ENCODE measurements at places on chromosomes 2 and 18. TPM values are rescaled to one million over a fixed set of nuclear protein-coding genes. Genes with fewer than 3 reads are reported as not detected.

ZSWIM2 gene
- not detected for total RNA-seq

SPATS2L gene
- 75.7 TPM for total RNA-seq

TMEM214 gene
- 20.1 TPM for total RNA-seq

VAMP5 gene
- 201 TPM for total RNA-seq

ALPP gene
- total RNA-seq = not detected

GALNT13 gene
- not detected for total RNA-seq

BCL11A gene
- total RNA-seq = 0.13 TPM

CNRIP1 gene
- 78.7 TPM for total RNA-seq

M1AP gene
- not detected for total RNA-seq

ABCB6 gene
- 15.6 TPM for total RNA-seq

YES1 gene
- 227 TPM for total RNA-seq
